ENCODE measurements at places on chromosomes 7 and 10. TPM values are rescaled to one million over a fixed set of nuclear protein-coding genes. Genes with fewer than 3 reads are reported as not detected.

LEP gene
- total RNA-seq: not detected

MYO3A gene
- not detected for total RNA-seq

CRYGN gene
- total RNA-seq: not detected

PRPS1L1 gene
- not detected for total RNA-seq

PCDH15 gene
- total RNA-seq: not detected

MAT1A gene
- total RNA-seq: not detected

EPDR1 gene
- total RNA-seq: 2.7 TPM

HABP2 gene
- not detected for total RNA-seq

FBXL13 gene
- 0.32 TPM for total RNA-seq

MOGAT3 gene
- not detected for total RNA-seq

LMTK2 gene
- total RNA-seq: 16.9 TPM

ORAI2 gene
- total RNA-seq: 20.8 TPM

ZNF736 gene
- 25.5 TPM for total RNA-seq

GBX1 gene
- total RNA-seq: 0.16 TPM

SPDYE2B gene
- total RNA-seq: not detected

TACC2 gene
- not detected for total RNA-seq

LIPJ gene
- not detected for total RNA-seq

NME8 gene
- total RNA-seq: not detected

STEAP1B gene
- total RNA-seq: 0.23 TPM

PCLO gene
- under 0.01 TPM for total RNA-seq

TNS3 gene
- total RNA-seq: 0.11 TPM

SFTPA1 gene
- total RNA-seq: not detected

WEE2 gene
- not detected for total RNA-seq

TMEM178B gene
- total RNA-seq: 0.23 TPM

ZNF804B gene
- total RNA-seq: not detected

MYH16 gene
- not detected for total RNA-seq

GSDME gene
- 6.2 TPM for total RNA-seq

PITX3 gene
- total RNA-seq: 0.66 TPM

OR2F1 gene
- not detected for total RNA-seq

ASB13 gene
- total RNA-seq: 9.8 TPM
